Cardiac fibroblast (primary cell): ENCODE measurements at places on chromosomes 1 and 21.

- DNase-seq, result peak; percentile 46
Observed at GRCh38 chr21:39071623-39072214, 111.5 kb downstream of the PSMG1 start.

DNA sequence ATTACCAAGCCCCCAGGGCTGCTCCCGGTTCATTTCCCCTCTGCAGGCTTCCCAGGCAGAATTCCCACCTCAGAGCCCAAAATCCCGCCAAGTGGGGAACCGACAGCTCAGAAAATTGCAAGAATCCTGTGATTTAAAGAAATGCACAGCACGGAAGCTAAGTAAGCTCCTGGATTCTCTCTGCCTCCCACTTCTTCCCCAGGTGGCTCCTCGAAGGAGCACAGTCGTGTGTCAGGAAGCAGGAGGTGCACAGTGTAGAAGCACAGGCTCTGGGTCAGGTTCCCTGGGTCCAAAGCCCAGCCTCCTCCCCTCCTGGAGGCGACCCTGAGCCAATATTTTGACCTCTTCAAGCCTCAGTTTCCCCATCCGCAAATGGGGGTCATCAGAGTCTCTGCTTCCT is 74.7 kb downstream of the FBXO2 start:
- no peak for DNase-seq

GRCh38 chr1:117009132-117009531 is 7.6 kb downstream of the CD101 start:
- DNase-seq, result peak; percentile 72

DNA sequence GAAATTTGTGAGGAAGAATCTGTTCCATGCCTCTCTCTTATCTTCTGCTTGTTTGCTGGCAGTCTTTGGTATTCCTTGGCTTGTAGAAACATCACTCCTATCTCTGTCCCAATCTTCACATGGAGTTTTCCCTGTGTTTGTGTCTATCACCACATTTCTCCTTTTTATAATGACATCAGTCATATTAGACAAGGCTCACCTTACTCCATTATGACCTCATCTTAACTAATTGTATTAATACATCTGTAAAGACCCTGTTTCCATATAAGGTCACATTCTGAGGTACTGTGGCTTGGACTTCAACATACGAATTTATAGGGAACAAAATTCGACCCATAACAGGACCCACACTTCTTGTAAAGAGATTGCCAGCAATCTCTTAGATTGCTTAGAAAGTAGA is 72.3 kb upstream of the POGK start:
- no peak for DNase-seq

DNA sequence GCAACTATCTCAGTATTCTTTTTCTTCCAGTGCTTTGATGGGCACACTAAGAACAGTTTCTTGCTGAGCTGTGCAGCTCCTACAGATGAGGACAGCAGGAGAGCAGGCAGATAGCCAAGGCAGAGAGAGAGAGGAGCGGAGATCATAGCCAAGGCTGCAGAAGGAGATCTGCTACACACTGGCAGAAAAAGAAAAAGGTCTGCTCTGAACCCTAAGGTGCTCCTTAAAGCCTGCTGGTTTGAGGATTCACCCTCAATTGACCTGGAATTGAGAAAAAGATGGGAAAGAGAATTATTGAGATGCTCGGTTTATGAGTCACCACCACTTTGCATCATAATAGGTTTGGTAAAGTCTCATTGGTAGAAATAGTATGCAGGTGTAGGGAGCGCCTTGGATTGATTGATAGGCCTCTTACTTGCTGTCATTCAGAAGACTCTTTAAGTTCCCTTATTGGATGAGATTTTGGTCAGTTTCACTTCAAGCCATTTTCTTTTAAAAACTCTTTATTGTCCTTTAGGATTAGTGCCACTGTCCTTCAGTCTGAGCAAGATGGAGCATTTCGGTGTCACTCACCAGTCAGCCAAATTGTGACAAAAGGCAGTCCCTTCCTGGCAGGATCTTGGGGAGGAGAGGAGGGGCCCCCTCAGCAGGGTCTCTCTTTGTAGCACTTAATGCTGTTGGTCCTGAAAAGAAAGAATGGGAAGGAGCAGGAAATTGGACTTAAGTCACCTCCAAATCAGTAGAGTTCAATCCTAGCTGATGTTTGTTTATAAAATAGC is 685.0 kb downstream of the ADGRL2 start:
- peak; percentile 29 for DNase-seq

- no peak for DNase-seq
Observed at GRCh38 chr1:205062319-205062718, 19.3 kb downstream of the CNTN2 start.

DNA sequence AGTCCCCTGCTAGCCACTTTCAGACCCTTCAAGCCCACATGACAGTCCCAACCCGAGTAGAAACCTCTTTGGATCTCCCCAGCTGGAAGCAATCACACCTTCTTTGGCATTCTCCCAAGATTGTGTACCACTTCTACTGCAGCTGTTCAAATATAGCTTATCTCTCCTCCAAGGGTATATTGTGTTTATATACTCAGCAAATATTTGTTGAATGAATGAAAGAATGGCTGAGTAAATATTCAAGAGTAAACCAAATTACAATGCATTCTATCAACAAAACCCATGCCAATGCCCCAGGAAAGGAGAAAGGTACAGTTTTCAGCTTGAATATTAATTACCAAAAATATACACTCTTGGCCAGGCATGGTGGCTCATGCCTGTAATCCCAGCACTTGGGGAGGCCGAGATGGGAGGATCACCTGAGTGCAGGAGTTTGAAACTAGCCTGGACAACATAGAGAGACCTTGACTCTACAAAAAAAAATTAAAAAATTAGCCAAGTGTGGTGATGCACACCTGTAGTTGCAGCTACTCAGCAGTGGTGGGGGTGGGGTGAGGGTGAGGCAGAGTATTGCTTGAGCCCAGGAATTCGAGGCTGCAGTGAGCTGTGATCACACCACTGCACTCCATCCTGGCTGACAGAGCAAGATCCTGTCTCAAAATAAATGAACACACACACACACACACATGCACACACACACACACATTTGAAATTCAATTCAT is 68.5 kb downstream of the NIBAN1 start:
- peak; percentile 29 for DNase-seq

DNA sequence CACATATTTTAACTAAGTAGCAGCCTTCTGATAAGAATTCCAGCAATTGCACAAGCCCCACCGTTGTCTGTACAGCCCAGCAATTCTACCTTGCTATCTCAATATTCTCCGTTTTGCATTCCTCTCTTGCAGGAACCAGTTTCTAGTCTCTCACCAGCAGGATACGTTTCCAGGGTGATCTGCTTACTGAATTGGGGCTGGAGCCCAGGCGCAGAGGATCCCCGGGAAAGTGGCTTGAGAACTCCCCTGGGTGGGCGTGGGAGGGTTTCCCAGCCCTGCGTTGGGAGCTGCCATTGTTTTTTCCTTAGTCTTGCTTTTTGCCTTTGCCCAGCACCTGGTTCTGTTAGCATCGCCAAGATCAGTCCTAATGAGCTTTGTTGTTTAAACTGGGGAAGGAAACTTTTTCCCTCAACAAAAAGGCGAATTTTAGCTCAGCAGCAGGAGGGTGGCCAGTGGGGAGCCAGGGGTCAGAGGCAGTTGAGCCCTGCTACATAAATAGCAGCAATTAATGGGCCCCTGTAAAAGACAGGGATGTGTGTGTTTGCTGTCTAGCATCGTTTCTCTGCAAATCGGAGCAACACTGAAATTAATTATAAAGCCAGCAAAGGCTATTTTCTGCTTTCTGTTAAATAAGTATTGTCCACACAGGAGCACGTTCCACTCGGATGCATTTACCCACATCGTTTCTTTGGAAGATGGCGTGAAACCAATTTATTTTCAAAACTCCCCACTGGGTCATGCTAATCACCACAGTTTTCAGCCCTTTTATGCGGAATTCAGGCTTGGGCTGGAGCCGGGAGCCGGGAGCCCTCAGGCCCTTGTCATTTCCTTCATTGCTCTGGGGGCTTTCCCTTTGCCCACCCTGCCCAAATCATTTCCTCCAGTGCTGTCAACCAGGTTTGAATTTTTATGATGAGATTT is 36.6 kb downstream of the HUNK start:
- DNase-seq, result no peak

DNA sequence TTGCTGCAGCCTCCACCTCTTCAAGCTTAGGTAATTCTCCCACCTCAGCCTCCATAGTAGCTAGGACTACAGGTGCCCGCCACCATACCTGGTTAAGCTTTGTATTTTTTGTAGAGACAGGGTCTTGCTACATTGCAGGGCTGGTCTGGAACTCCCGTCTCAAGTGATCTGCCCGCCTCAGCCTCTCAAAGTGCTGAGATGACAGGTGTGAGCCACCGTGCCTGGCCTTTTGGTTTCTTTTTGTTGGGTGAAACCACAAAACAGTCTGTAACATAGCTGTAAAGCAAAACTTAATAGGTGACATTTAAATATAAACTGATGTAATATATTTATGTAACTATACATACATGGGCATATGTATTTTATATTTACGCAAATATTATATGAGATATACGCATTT is 3.1 kb upstream of the DNAJC11 start:
- DNase-seq, result no peak

- DNase-seq, result no peak
Observed at GRCh38 chr1:95686217-95686616, 452.2 kb downstream of the RWDD3 start.

DNA sequence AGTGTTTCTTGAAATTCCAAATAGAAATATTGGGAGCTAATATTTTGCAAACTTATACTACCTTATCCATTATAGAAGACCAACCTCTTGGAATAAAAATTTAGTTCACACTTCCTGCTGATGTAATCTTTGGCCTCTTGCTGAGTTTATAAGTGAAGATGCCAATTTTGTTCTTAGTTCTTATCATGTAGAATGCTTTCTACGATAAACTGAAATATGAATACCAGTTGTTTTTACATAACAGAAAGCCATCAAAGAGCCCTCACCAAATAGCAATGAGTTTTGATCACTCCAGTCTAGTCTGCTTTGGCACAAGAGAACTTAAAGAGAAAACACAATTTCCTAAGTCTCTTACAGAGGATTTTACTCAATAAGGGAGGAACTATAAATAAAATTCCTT is 89.5 kb downstream of the DENND1B start:
- no peak for DNase-seq

DNA sequence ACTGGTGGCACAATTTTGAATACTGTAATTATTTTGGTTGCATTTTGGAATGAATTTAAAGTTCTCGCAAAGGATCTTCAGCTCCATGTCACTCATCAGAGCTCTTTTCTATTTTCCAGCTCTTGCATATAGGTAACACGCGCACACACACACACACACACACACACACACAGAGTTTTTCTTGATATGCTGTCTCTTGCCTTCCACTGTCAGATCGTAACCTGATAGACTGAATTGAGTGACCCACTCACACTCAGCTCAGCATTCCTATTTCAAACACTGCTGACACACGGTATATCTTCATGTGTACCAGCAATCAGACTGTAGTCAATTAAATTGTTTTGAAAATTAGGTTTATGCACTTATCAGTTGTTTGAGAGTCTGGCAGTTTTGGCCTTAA is 214.1 kb downstream of the PBX1 start:
- no peak for DNase-seq

DNA sequence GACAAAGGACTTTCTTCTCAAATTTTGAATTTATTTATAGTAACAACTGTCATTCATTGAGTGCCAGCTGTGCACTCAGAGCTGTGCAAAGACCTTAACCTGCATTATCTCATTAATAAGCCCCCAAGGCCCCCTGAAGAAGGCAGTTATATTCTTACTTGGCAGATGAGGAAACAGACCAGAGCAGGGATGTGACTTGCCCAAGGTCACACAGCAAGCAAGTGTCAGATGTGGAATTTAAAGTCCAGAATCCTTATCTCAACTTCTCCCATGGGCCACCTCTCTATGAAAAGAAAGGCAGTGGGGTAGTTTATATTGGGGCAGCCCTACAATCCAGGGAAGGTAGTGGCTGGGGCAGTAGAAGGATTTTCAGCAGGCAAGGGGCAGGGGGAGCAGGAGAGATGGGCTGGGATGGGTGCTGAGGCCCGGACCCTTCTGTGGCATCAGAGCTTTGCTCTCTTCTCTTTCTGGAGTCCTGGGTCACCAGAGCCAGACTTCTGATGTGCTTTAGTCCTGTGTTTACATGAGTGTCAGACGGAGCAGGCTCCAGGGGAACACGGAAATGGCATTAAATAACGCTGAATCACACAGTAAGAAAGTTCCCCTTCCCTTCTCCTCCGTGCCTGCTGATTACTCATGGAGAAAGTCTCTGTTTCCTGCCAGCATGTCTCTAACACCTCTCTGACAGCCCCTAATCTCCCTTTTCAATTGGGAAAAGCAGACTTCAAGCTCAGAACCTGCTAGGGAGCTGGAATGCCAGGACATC is 39.5 kb downstream of the EPHB2 start:
- peak; percentile 94 for DNase-seq

DNA sequence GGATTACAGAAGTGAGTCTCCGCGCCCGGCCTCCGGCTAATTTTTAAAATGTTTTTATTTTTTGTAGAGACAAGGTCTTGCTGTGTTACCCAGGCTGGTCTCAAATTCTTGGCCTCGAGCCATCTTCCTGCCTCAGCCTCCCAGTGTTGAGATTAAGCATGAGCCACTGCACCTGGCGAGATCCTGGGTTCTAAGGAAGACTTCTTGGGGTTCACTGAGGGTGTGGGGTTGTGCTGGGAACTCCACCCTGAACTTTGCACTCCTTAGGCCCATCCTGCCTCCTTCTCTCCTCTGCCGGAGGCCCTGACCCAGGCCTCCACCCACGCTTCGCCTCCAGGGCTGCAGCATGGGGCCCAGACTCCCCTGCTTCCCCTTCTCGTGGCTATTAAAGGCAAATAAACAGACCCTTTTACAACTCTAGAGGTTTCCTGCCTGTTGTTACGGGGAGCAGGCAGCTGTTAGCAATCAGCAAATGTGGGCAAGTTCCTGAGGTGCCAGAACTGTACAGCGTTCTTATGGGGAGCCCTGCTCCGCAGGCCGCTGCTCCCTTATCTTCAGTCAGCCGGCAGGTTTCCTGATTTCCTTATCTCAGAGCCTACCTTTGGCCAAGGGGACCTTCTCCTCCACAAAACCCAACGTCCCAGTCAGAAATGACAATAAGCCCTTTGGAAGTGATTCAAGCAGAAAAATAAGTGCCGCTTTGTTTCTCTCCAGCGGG is 41.0 kb upstream of the LIN9 start:
- DNase-seq, result peak; percentile 36

DNA sequence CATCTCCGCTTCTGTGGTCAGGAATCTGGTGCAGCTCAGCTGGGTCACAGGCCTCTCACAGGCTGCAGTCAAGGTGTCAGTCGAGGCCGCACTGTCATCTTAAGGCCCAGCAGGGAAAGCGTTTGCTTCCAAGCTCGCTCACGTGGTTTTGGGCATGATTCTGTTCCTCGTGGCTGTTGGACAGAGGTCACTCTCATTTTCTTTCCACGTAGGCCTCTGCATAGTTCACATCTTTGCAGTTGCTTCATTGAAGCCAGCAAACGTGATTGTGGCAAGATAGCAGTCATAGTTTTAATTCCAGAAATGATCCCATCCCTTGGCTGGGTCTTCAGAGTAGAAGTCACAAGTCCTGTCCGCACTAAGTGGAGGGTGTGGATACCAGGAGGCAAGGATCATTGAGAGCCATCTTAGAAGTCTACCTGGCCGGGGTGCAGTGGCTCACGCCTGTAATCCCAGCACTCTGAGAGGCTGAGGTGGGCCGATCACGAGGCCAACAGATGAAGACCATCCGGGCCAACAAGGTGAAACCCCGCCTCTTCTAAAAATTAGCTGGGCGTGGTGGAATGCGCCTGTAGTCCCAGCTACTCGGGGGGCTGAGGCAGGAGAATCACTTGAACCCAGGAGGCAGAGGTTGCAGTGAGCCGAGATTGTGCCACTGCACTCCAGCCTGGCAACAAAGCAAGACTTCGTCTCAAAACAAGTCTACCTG is 24.5 kb downstream of the NECAP2 start:
- no peak for DNase-seq
